ENCODE measurements at places on chromosomes 5 and 9.

DNA sequence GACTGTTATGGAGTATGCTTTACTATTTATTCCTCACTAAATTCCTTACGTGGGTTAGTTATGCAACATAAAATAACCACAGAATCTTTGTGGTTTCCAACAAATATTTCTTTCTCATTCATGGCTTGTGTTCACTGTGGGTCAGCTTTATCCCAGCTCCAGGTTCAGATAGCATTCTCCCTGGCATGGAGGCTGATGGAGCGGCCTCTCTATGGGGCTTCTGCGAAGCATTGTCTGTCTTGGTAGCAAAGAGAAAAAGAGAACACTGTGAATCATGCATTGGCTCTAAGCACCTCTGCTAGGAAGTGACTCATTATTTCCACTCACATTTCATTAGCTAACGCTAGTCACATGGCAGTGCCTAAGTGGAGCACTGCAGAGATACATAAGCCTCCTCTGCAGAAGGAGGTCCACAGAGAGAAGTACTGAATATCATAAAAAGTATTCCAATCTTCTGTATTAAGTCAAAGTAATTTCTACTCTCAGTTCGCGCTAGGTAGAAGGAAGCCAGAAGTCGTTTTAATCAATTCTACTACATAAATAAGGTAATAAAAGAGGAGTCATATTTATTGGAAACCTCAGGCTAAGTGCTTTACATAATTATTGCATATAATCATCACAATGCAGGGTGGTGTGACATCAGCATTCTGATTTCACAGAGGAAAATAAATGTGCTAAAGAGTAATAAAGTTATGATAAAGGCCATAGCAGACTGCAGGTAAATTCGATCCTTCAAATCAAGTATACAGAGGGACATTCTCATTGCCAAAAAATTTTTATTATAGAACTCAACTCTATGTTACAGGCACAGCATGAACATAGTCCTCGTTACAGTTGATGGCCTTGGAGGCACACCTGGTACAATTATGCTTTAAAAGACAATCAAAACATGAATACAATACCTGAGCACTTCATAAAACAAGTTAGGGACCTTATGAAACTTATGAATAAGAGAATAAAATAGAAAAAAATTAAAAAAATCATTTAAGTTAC lies 531.1 kb downstream of the CETN3 start:
- no peak for DNase-seq

- DNase-seq = no peak
Measured at GRCh38 chr5:116009806-116010205, 22.5 kb upstream of the ARL14EPL start.

- DNase-seq = no peak
Measured at GRCh38 chr9:90916147-90916734, 114.6 kb downstream of the SYK start.

GRCh38 chr9:116639251-116639741 lies 47.8 kb upstream of the TRIM32 start:
- DNase-seq = no peak

DNA sequence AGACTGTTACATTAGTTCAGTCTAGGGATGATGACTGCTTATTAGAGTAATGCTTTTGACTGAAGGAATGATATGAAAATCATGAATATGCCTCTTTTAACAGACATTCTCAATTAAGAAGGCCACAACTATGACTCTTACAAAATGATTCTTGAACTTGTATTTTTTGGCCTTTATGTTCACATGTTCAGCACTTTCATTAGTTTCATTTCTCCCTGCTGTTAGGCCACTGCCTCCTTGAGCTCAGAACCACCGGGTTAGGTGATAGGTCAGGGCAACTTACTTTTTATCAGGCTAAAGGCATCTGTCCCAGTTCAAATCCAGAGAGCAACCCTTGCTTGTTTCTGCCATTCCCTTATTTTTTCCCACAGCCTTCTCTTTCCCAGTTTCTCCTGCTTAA lies 235.2 kb upstream of the ELL2 start:
- DNase-seq = no peak

DNA sequence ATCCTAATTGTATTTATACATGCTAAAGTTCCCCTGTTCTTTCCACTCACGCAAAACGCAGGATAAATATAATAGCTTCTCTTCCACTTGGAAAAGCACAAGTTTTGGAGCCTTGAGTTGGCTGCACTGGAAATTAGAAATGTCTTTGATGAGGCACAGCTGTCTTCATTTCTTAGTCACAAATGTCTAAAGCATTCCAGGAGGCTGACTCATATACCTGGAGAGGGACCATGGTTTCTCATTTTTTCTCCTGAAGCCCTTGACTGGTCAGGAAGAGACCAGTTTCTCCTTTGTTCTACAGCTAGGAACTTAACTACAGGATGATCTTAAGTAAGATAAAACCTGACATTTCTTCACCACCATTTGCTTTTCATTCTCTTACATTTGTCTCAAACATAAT lies 16.2 kb downstream of the MTX3 start:
- no peak for DNase-seq

- DNase-seq = no peak
Measured at GRCh38 chr5:78576376-78576775, 72.2 kb downstream of the LHFPL2 start.

DNA sequence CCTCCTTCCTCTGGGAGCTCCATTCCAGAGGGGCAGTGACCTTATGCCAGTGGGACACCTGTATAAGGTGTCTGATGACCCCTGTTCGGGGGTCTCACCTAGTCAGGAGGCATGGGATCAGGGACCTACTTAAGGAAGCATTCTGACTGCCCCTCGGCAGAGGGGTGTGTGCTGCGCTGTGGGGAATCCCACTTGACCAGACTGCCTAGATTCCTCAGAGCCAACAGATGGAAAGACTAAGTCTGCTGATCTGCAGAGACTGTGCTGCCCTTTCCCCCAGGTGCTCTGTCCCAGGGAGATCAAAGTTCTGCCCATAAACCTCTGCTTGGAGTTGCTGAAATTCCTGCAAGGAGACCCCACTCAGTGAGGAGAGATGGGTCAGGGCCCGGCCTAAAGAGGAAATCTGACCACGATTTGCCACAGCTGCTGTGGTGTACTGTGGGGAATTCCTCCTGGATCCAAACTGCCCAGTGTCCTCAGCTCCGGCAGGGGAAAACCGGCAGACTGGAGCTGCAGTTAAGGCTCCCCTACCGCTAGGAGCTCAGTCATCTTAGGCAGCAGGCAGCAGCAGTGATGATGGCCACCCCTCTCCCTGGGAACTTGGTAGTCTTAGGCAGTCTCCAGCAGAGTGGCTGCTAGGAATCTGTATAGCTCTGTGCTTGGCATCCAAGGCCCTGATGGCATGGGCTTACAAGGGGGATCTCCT lies 34.8 kb upstream of the FAM120A start:
- no peak for DNase-seq

DNA sequence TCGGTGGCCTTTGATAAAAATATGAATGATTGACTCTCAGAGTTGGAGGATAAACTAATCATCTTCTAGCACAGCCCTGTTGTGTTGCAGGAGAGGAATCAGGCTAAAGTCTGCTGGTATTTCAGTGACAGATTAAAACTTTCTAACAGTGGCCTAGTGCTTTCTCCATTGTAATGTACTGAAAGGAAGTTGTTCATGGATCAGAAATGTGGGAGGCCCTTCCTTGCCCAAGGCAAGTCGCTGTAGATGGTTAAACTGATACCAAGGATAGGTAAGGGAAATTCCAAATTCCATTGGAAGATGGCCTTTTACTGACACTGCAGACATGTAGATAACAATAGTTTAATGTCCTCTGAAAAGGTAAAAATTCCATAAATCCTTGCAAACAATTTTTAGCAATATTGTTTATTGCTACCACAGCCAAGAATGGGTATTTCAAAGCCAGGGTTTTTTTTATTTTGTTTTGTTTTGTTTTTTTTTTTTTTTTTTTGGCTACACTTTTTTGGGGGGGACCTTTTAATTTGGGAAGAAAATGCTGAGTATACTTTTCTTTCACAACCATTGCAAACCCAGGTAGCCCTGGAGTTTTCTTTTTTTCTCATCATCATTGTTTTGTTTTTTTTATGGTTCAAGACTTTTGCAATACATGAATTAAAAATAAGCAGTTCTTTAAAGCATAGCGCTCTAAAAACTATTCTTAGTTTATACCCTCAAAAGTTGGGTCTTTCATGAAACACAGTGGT lies 35.5 kb downstream of the WDR36 start:
- DNase-seq = no peak

GRCh38 chr9:128208946-128209669 lies 5.9 kb downstream of the DNM1 start:
- DNase-seq = no peak

DNA sequence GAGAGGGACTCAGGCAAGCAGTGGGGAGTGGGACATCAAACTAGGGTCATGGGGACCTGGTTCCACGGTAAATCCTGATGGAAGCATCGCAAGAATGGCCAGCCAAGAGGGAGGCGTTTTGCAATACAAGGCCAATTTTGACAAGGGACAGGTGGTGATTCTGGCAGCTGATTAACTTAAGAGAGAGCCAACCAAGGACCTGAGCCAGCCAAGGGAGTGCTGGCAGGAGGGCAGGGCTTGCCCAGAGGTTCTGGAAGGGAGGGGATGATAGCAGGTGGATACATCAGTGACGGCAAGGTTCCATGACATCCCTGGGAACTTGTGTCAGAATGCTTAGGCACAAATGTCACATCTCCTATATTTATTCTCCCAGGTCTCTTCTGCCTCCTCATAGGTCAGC lies 32.8 kb upstream of the PUM3 start:
- DNase-seq = no peak

DNA sequence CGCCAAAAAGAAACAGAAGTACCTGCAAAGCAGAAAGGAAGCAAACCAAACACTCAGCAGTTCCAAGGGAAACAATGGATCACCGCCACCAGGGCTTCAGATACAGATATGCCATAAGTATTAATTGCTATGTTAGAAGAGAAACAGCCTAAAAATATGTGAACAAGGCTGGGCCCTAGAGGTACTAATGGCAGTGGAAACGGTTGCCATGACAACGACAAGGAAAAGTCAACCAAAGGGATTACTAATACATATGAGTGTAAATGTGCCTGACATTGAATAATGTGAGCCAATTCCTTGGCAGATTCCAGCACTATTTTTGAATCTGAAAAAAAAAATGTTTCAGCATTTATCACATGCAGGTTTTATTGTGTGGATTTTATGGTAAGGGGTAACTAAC lies 75.0 kb downstream of the CAVIN4 start:
- no peak for DNase-seq

GRCh38 chr9:90665072-90665471 lies 22.4 kb upstream of the DIRAS2 start:
- no peak for DNase-seq

- DNase-seq = no peak
Measured at GRCh38 chr9:37005517-37006140, 28.4 kb downstream of the PAX5 start.

DNA sequence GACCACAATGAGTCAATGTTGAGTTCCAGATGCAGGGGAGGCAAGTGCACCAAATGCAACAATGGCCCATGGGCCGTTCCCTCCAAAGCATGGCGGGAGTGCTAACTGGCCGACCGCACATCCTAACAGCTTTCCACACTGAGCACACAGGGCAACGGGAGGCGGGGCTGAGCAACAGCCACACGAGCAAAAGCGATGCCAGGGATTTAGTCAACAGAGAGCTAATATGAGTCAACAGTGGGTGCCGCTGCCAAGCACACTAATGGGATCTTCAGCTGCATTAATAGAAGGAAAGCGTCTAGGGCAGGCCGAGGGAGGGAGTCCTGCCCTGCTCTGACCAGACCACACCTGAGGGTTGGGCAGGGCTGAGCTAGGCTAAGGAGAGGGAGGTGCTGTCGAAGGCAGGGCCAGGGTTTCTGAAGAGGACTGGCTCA lies 4.6 kb downstream of the EPB41L4B start:
- DNase-seq = no peak

- DNase-seq = no peak
Measured at GRCh38 chr9:124940521-124940893, 376 bp downstream of the GOLGA1 start.

DNA sequence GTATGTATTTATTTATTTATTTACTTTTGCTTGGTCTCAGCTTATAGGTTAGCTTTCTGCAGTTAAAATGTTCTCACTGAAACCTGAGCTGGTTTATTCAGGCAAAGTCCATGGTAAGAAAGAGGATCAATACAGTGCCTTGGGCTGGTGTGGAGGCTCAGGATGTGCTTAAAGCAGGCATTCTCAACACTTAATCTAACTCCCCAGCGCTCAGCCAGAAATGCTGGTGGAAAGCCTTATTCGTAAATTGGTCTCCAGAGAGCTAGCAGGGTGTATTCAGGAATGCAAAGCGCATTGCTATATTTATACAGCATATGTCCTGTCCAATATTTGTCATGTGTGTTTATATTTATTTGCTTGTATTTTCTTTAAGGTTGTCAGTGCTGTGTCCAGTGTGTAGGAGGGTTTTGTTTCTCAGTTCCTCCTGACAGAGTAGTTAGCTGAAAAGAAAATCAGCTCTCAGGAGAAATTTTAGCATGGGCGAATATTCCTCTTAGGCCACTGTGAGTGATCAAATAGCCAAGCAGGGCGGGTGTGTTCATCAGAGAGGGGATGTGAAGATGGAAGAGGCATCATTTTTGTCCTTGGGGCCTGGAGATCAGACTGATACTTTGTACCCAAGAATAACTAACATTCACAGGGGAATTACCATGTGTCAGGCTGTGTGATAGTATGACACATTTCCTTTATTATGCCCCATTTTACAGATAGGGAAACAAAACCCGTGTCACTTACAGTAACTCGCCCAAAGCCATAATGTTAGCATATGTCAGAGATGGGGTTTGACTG lies 65.8 kb downstream of the DOCK2 start:
- DNase-seq = no peak

GRCh38 chr5:137872466-137872865 lies 4.8 kb downstream of the MYOT start:
- DNase-seq = no peak

- no peak for DNase-seq
Measured at GRCh38 chr9:89505911-89506310, 8.0 kb upstream of the SEMA4D start.

DNA sequence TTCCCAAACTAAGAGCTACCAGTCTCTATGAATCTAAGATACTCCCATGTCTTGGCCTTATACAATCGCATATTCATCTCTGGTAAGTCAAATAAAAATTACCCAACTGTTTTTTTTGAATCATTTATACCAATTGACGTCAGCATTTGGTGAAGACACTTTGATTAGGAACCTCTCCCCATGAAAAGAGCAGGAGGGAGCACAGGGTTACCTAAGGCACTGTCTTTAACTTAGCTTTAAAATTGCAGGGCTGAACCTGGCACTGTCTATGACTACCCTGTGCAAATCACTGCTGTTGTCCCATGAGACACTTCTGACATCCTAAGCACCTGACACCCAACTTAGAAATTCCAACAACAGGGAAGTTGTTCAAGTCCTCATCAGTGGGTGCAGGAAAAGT lies 586.4 kb downstream of the MAT2B start:
- no peak for DNase-seq

GRCh38 chr5:123421773-123422172 lies 1.4 kb downstream of the CEP120 start:
- no peak for DNase-seq

DNA sequence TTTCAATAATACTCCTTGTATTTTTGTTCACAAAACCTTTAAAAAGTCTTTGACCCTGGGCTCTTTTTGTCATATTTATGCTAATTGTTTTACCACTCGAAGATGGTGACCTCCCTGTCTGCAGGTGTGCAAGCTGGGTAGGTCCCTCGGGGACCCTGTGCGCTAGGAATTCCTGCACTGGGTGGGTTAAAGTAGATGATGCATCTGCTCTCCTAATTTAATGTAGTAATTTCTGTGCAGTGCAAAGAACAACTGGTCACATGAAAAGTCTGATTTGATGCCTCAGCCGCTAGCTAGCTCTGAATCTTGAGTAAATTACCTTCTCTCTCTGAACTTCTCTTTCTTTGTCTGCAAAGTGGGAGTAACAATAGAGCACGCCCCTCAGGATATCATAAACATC lies 139.1 kb upstream of the OTULINL start:
- DNase-seq = no peak

- DNase-seq = no peak
Measured at GRCh38 chr5:56279979-56280378, 46.8 kb upstream of the ANKRD55 start.
